ENCODE measurements at places on chromosomes 5 and 9.

GRCh38 chr5:172172912-172173563 lies 15.0 kb downstream of the STK10 start:
- DNase-seq = peak; percentile 22

DNA sequence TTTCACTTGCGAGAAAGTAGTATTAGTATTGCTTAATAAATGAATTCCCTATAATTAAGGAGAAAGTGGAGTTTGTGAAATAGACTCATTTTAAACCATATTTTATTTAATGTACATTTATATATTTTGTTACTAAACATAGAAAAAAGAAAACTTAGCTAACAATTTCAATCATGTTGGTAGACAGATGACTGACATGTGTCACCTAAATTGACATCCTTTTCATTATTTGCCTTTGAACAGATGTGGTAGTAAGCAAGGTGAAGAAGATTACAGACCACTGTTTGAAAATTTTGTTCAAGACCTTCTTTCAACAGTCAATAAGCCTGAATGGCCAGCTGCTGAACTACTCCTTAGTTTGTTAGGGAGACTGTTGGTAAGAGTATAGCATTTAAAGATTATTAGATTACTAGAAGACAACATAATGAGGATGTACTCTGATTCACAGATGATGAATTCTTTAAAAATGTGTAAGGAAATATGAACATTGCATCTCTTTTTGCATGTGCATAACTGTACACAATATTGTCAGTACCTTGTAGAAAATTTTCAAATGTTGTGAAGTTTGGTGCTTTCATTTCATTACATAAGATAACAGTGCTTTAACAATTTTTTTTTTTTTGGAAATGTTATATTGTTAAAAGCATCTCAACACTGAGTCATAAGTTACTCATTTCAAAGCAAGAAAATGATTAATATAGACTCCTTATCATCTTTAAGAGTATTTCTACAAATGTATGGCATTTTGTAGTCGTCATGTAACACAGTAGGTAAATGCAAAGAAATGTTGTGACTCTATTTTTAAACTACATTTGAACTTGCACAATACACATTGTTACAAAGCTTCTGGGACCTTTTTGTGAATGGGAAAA lies 139.5 kb downstream of the NIPBL start:
- DNase-seq = no peak

DNA sequence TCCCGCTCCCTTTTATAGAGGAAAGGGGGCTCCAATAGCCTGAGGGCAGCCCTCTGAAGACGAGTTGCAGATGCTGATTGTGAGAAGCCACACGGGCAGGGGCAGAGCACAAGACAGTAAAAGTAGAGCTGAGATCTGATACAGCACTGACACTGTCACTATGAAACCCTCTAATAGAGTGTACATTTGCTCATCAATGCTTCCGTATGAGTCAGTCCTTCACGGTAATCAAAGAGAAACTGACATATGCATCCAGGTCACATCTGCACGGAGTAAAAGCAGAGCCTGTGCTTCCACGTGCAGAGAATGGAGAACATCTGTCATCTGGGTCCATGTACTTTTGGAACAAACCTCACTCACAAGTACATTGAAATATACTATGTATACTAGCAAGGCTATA lies 60.6 kb upstream of the TMEM215 start:
- no peak for DNase-seq

GRCh38 chr5:78549043-78549442 lies 99.5 kb downstream of the LHFPL2 start:
- DNase-seq = no peak

DNA sequence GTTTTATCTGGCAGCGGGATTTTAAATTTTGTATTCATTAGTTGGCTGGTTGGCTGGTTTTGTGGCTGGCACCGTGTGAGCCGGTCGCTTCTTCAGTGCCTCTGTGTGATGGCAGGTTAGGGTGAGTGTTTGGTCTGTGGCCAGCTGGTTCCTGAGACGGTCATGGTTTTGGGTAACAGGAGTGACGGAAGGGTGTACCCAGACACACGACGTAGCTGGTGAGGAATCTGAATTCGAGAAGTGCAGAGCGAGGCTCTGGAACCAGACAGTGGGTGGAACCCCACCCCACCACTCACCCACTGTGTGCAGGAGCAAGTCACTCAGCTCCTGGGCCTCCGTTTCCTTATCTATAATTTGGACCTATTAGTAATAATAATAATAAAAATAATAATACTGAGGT lies 2.7 kb downstream of the BTNL9 start:
- no peak for DNase-seq

DNA sequence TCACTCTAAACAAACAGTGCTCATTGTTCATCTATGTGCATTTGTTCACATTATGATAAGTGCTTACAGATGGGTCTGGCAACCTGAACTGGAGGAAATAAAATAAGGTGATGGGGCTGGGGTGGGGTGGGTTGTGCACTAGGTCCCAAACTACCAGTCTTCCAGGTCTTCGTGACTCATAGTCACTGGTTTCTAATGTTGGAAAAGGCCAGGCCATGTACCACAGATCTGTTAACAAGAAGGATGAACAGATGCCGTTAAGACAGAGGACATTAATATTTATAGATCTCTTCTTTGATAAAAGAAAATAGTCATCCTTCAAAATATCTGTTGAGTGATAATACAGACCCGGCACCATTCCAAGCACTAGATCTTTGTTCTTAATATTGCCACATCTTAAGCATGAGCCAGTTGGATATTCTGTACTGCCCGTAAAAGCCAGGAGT lies 71.4 kb upstream of the STARD4 start:
- no peak for DNase-seq

DNA sequence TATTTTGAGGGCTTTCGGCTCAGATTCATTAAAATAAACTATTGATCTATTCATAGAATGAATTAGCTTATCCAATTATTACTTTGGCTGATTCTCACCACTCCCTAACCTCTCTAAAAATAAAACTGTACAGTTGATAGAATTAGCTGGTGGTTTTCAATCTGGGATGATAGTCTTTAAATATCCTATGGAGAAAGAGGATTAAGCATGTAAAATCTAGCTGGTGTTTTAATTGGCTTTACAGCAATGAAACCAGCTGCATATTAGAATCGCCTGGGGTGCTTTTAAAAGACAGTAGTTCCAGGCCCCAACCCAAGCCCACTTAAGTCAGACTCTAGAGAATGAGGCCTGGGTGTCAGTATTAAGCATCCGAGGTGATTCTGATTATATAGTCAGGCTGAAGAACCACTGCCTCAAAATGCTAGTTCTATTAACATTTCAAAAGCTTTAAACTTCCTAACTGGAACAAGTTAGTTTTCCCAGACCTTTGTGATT lies 95.1 kb downstream of the MAP1B start:
- DNase-seq = no peak

DNA sequence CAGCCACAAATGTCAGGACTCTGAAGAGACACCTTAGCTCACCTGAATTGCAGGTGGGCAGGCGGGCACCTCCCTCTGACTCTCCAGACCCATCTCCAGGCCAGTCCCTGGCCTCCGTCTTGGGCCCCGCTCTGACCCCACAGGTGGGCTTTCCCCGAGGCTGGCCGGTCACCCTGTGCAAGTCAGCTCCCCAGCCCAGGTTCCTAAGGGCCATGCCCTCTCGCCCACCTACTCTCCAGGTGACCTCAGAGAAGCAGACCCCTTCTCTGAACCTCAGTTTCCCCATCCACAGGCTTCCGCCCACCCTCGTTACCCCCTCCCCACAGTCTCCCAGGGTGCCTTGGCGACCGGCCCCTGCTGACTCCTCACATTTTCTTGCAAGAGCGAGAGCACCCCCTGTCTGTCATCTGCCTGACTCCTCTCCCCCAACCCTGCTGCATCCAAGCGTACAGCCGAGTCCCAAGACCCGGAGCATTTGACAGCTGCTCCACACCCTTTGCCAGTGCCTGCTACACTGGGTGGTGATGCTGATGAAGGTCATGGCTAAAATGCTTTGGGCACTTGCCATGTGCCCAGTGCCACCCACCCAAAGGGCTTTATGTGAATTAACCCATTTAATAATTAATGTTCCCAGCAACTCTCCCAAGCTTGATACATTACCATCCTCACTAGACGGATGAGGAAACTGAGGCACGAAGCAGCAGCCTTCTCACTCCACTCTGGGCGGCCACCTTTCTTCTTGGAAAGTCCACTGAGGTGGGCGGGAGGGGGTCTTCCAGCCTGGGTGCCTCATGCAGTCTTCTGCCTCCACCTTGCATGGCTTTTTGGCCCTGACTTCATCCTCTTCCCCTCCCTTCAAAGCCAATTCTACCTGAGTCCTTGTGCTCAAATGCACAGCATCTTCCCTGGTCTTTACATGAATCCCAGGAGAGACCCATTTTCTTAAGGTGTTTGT lies 51.1 kb upstream of the ORM1 start:
- DNase-seq = peak; percentile 37

DNA sequence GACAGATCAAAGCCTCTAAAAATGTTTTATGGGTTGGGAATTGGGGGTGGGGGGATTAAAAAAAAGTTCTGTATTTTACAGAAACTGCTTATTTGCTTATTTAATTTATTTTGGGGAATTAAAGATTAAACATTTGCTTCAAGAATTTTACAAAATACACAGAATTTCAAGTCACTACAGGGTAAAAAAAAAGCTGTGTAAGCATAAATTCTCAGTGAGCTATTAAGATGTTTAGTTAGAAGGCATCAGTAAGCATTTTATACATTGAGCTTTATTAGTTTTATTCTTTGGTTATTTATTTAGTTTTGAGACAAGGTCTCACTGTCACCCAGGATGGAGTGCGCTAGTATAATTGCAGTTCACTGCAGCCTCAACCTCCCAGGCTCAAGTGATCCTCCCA lies 5.2 kb downstream of the BDP1 start:
- DNase-seq = no peak

GRCh38 chr5:67732471-67732870 lies 483.1 kb upstream of the PIK3R1 start:
- no peak for DNase-seq

GRCh38 chr5:114243972-114244317 lies 117.9 kb upstream of the KCNN2 start:
- DNase-seq = no peak

Measured in neural crest cell (in vitro differentiated cells).